NCI-H1436 (cell line): ENCODE measurements at places on chromosomes 4 and X.

- DNase-seq: no peak
These were observed 40.8 kb downstream of the MGARP start for GRCh38 chr4:139239127-139239772.

DNA sequence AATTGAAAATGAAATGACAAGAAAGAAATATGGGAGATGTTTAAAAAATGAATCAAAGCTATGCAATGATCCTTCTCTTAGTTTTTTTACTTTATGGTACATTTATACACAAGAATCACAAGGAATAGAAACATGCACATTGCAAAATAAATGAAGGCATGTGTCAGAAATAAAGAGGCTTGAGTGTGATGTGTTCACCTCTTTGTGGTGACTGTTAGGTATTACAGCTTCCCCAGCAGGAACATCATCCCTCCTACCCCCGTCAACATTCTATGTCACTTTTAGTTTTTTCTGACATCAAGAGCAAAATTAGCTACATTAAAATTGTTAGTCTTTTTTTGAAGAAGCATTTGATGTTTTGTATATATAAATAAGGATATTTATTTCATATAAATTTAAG is 214.8 kb downstream of the SLC4A4 start:
- DNase-seq: no peak

DNA sequence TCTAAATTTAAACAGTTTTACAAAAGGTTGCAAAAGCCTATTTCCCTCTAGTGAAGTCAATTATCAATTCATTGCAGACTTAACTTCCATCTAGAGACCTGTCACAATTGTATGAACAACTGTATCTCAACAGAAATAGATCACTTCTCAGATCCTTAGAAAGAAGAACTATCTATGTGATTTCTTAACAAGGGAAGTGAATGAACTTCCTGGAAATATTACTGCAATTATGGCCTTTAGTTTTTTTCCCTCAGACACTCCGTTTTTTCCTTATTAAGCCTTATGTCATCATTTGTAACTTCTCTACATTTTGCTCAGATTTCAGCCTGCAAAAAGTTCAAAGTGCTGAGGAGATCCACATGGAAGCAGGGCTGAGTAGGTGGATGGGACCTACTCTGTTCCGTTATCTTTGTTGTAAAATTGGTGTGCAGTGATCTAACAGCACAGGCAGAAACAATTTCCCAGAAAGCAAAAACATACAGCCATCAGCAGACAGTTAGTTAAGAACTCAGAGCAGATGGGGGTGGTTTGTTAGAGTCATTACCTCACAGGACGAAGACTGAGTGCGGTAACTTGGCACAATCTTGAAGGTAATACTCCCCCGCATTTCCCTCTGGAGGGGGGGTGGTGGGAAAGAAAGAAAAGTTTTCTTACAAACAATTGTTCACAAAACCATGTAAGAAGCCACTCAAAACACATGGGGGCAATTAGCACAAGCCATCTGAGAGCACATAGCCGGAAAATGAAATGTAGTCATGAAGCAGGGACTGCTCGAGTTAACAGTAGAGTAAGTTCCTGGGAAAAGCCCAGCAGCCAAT is 112.3 kb downstream of the NYX start:
- DNase-seq: no peak

- no peak for DNase-seq
These were observed 428.0 kb downstream of the ZNF674 start for GRCh38 chrX:46117234-46117633.

GRCh38 chrX:2504706-2505332 is 4.0 kb upstream of the DHRSX start:
- DNase-seq: no peak

DNA sequence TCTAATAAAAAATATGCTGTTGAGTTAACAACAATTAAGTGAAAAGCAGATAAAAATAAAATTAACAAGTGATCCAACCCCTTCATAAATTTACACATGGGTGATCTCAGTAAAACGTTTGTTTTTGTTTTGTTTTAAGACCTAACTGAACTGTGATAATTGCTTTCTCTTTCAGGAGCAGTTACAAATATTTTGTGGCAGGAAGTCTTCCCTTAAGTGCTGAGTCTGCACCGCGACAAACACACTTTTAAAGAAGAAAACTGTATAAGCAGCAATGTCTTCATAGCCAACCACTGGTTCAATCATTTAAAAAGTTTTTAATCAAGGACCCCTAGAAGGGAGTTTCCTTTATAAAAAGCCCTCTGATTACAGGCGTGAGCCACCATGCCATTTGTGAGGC is 53.7 kb upstream of the NFKB1 start:
- no peak for DNase-seq

GRCh38 chrX:11381464-11381863 is 88.3 kb downstream of the AMELX start:
- DNase-seq: peak; percentile 32

- no peak for DNase-seq
These were observed 18.8 kb downstream of the C4orf46 start for GRCh38 chr4:158652920-158653319.

- DNase-seq: no peak
These were observed 1037.8 kb downstream of the STPG2 start for GRCh38 chr4:97105347-97106099.

GRCh38 chr4:149292425-149293007 is 523.1 kb downstream of the IQCM start:
- no peak for DNase-seq

- no peak for DNase-seq
These were observed 172.7 kb upstream of the GIMD1 start for GRCh38 chr4:106541253-106541652.

DNA sequence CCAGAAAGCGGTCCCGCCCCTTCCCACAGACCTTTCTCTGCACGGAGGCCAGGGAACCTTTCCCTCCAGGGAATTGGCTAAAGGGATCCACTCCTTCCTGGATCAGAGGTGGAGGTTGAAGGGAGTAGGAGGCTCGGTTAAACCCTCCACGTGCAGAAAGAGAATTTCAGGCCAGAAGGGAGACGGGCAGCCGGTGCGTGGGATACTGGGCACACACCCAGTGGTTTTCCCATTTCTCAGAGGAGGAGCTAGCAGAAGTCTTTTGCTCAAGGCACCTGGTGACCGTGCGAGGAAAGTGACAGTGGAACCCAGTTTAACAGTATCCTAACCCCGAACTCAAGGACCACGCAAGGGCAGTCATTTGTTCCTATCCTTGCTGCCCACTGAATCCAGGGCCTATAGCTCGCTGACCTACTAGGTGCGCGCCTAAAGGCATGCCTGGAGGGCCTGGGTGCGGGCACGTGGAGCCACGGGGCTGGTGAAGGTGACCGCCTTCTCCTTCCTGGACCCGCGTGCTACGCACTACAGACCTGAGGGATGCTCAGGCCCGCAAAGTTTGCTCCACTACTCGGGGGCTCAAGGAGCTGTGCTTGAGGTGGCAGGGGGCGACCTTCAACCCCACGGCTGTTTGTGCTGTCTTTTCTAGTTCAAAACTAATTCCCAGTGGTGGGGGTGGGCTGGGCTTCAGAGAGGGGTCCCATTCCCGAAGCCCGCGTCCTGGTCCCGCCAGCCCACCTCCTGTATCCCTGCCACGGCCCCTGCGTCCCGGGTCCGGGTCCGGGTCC is 587 bp upstream of the AFF2 start:
- DNase-seq: no peak
